ENCODE measurements at places on chromosomes 12 and 14.

DNA sequence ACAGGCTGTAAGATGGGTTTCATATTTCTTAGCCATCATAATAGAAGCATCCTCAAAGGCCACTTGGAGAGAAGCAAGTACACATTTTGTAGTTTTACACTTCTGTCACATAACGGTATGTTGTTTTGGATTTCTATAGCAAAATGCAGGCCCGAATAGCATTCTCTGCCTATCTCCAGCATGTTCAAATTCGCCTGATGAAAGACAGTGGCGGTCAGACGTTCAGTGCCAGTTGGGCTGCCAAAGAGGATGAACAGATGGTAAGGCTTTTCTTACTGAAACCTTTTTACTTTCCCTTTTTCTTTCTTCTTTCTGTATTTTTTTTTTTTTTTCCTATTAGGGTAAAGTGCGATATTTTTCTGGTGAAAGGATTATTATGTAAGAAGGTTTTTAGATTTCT is 110.5 kb downstream of the TTLL5 start:
- DNase-seq: no peak

DNA sequence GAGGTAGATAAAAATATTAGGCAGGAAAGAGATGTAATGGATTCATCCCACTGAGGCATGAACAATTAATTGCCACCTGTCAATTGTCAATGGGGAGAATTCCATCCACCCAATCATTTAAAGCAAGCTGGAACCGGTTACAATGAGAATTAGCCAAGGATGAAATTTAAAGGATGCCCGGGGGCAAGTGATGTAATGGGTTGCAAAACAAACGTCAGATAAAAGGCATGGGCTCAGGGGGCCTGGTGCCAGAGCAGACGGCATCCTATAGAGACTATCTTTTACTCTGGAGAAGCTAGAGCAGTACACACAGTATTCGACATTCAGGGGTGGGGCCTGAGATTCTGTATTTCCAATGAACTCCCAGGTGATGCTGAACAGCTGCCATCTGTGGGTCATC is 80.5 kb upstream of the ZFP36L1 start:
- no peak for DNase-seq

DNA sequence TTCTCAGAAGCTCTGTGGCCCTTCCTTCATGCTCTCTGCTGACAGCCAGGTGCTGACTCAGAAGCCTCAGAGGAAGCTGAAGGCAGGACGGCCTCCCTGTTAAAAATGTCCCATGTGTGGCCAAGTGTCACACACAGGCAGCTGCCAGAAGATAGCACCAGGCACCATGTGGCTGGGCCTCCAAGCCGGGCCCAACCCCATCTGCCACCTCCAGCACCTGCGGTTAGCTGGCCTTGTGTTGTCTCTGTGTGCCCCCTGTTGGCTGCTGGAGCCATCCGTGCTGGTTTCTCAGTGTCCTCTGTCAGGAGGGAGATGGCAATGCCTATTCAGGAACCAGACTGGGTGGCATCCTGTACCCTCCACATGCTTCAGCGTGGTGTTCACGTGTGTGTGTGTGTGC is 63.2 kb downstream of the TSPAN11 start:
- DNase-seq: no peak

DNA sequence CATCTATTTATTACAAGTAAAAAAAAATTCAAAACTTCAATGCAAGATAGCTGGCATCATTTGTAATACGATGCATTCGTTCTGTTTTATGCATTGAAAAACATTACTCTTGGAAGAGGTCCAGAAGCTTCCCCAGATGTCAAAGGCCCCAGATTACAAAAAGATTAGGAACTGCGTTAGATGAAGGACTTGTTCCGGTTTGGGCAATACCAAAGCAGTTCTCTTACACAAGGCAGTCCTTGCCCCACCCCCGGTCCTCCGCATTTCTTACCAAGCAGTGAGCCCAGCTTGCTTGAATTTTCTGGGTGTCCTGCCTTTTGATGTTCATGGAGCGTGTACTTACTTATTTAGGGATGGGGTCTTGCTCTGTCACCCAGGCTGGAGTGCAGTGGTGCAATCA is 4.8 kb upstream of the HVCN1 start:
- no peak for DNase-seq

GRCh38 chr12:13692332-13692731 is 289.1 kb downstream of the GRIN2B start:
- DNase-seq: no peak

Measured in HS-27A (cell line).